ENCODE measurements at places on chromosomes 1 and 21.

DNA sequence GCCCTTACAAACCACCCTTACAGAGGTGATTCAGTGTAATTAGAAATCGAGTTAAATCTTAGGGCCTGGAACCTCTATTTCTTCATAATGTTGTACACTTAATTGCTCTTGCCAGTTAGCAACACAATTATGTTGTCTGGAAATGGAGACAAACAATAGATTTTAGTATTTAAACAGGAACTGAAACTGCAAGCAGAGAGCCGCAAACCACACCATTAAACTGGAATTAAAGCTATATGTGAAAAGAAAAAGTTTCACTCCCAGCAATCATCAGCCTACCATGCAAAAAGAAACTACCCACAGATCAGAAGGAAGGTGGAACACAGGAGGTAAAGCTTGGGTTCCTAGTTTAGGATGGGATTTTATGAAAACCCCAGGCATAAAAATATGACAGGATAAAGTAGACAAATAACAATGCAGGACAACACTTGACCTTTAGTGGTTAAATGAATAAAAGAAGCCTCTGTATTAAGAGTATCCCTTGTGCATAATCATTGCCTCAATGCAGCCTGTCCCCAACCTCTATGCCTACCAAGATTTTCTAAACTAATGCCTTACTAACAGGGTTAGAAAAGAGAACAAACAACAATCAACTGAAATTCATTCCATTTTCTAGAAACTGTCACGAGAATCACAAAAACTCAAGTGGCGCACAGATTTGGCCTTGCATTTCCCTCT is 304.3 kb upstream of the ESRRG start:
- no peak for DNase-seq

GRCh38 chr1:206933333-206933945 is 11.7 kb upstream of the FCMR start:
- DNase-seq: peak; percentile 78

DNA sequence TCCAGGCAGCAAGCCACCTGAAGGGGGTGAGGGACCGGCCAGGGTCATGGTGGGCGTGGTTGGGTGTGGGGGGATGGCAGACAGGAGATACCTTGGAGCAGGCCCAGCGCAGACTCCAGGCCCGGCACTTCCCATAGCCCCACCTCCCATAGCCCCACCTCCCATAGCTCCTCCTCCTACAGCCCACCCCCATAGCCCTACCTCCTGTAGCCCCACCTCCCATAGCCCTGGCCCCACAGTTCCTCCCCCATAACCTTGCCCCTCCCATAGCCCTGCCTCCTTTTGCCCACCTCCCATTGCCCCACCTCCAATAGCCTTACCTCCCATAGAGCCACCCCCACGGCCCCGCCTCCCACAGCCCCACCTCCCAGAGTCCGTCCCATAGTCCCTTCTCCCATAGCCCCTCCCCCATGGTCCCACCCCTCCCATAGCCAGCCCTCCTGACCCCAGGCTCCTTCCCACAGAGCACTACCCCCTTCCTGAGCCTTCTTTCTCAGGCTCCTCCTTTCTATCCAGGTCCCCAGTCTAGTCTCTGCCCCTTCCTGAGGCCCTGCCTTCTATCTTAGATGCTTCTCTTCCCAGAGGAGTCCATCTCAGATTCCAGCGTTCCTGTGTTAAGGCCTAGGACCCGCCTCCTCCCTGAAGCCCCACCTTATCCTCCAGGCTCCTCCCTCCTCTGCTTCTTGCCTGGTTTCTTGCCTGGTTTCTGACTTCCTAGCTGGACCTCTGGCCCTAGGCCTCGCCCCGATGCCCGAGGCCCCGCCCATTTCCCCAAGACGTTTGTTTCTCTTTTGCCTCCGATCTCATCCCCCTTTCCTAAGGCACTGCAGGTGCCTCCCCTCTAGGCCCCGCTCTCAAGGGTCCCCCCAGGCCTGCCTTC is 46.8 kb downstream of the PTPRU start:
- DNase-seq: peak; percentile 28

DNA sequence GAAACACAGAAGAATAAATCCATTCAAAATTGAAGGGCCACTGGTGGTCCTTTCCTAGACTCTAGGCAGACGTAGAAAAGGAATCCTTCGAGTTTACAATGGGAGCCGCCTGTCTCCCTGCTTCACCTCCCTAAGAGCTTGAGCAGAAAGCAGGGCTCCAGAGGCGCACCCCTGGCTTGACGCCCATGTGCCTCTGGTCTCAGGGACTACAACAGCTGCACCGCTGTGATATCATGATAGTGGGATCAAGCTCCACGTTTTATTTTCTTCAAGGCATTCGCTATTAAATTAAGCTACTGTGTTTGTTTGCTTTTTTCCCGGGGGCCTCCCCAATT is 403 bp upstream of the C1orf122 start:
- DNase-seq: no peak

GRCh38 chr1:60149251-60149650 is 75.7 kb upstream of the C1orf87 start:
- DNase-seq: no peak

DNA sequence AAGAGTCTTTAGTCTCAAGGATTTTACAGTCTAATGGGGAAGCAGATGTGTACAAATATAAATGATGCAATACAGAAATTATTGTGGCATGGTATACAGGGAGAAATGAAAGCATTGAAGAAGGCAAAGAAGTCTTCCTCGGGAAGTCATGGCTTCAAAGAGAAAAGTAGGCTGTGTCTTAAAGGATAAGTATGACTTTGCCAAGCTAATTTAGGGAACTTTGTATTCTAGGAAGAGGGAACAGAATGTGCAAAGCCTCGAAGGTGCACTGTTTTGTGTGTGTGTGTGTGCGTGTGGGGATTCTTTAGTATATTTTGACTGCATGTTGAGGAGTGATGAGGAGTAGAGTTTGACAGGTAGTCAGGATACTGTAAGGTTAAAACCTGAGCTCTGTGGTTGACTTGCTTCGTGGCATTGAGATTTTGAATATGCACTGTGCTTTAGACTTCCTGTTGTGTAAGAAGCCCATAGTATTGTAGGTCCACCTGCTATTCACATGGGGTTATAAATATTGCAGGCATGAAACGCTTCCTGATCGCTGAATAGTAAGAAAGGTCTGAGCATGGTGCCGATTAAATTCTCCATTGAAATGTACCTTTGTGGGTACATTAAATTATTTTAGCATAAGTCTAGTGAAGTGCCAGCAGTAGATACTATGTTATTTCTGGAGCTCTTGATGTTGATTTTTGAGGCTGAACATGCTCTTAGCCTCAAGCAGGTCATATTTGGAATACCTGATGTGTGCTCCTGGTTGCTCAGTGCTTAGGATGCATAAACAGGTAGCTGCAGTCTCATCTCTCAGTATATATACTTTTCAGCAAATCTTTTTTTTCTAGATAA is 8.0 kb downstream of the SMAP2 start:
- peak; percentile 64 for DNase-seq

- no peak for DNase-seq
Measured at GRCh38 chr1:202037706-202038296, 27.4 kb downstream of the ELF3 start.

GRCh38 chr1:230495891-230496385 is 69.8 kb upstream of the PGBD5 start:
- peak; percentile 10 for DNase-seq

GRCh38 chr1:216310776-216311175 is 112.5 kb downstream of the USH2A start:
- no peak for DNase-seq

GRCh38 chr1:226406401-226406881 is 1.5 kb downstream of the PARP1 start:
- DNase-seq: peak; percentile 36

DNA sequence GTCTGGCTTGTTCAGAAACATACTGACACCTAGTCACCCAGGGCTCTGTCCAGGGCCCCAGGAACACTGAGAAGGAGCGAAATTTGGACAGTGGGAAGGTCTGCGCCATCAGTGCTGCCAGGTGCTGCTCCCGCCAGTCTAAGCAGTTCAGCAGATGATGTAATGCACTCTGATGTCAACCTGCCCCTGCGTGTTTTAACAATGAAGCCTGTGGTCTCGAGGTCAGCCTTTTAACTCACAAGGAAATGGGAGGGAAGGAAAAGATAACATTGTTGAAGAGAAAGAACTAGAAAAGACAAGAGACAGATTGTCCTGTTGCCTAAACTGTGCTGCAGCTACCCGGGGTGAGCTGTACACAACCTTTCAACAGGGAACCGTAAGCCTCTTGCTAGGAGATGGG is 126.6 kb upstream of the IFFO2 start:
- no peak for DNase-seq

DNA sequence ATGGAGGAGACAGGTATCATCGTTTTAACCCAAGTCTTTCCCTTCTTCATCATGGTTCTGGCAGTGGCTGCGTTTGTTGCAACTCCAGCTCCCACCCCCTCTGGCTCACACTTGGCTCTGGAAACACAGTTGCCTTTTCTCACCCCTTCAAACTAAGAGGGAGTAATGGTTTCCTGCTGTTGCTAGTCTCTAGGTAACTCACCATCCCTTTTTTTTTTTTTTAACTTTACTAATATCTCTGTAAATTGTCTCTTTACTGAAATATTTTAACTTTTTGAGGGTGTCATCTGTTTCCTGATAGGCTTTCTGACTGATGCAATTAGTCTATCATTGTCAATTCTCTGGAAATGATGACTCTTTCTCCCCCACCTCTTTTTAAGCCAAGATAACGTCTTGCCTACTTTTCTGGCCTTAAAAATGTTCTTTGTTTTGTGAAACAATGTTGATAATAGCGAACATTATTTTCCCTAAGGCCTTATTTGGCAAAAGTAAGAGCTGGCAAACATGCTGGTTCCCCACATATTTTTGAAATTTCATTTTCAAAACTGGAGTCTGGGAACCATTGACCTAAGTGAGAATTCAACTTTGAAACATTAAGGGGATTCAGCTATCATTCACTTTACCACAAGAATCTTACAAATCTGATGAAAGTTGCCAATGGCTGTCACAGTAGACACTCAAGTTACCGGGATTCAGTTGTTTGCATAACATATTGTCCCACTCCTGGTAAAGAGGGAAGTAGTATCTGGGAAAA is 85.3 kb downstream of the LEPR start:
- no peak for DNase-seq

- DNase-seq: peak; percentile 47
Measured at GRCh38 chr21:31397939-31398338, 53.9 kb upstream of the TIAM1 start.

DNA sequence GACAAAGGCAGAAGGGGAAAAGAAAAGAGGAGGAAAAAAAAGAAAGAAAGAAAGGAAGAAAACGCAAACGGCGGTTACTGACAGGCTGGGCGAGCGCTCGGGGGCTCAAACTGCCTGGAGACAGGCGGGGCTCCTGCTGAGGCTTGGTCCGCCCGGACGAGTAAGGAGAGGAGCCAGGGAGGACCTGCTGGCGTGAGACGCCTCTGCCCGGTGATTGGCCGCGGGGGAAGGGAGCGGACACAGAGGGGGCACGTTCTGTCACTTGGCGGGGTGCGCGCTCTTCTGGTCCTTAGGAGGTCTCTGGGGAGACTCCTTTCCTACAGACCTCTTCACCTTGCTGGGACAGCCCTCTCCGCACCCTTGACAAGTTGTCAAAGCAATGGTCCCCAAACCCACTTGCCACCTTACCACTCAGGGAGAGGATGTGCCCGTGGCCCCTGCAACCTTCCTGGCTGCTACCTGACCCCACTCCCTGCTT is 791 bp upstream of the PIK3R3 start:
- DNase-seq: no peak

DNA sequence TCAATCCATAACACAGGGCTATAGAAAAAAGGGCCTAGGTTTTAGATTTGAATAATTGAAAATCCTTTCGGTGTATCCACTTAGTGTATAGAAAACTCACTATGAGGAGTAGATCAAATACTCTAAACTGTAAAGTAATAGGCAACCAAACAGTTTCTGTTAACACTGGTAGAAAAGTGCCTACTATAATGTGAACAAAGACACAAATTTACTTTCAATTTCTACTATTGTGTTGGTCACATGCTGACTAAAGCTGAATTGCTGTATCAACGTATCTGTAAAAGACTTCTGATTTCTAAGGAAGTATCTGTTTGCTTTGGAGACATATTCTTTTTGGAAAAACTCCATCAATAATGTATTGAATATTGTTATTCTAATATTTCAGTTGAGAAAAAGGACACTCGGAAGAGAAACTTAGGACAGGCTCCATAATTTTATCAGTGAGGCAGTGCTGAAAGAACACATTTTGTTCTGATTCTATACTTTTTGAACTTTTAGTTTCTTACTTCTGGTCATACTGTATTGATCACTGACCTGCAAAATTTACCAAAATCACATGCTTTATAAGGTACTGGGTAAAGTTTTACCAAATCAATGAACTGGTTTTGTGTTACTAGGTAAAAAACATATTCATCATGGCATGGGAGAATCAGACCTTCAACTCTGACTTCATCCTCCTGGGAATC is at the start of gene OR2M5:
Gene OR2M5, plus strand, starts transcription at position 636 of the 686 bp plus-strand sequence. Its CDS starts 0 bp downstream, at position 636.
- no peak for DNase-seq

DNA sequence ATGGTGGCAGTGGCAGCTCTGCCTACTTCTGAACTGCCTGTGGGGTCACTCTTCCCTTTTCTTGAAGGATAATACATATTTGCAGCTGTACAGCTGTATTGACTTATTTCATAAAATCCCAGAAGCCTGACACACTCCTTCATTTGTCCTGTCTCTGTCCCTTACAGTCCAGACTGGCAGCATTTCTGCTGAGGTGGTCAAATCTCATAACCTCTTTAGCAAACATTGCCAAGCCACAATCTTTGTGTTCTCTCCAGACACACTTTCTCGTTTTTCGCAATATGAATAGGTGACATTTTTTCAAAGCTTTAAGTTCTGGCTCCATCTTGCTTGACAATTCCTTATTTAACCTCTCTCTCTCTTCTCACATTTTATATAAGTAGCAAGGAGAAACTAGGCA is 15.2 kb downstream of the LY9 start:
- no peak for DNase-seq

- no peak for DNase-seq
Measured at GRCh38 chr1:159675046-159675445, 39.3 kb downstream of the CRP start.

DNA sequence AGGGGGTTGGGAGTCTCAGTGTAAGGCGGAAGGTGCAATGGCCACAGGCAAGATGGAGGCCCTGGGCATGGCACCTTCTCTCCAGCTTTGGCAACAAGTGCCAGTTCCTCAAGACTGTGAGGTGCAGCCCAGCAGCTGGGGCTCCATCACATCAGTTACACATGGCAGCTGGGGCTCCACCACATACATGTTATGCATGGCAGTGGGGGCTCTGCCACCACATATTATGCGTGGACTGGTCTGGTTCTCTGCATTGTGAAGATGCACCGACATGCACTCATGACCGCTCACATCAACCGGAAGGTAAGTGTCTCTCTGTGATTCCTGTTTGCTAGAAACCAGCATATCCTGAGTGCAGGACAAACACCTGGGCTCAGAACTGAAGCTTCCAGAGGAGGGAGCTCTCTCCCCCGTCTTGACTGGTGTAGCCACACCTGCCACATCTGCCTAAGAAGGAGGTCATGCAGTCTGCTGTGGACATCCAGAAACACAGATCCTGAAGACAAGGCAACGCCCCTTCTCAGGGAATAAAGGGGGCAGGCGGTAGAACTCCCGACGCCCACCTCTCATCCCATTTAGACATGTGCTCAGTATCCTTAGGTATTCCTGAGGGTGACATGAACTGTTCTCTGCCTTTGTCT is 104.1 kb upstream of the TMPRSS2 start:
- no peak for DNase-seq
